Right lung (tissue), 10 donors: ENCODE measurements at places on chromosomes 1 and 21. TPM values are rescaled to one million over a fixed set of nuclear protein-coding genes. Genes with fewer than 3 reads are reported as not detected.

Gene IL19
- not detected for polyA plus RNA-seq

Gene HORMAD1
- polyA plus RNA-seq, result not detected

Gene PROX1
- 5.1 TPM for polyA plus RNA-seq

Gene TDRD10
- 3.1 TPM for polyA plus RNA-seq

Gene TMEM183A
- 71.9 TPM for polyA plus RNA-seq

Gene CLDN17
- polyA plus RNA-seq, result not detected

Gene SPRR2G
- not detected for polyA plus RNA-seq

Gene PTPRF
- polyA plus RNA-seq, result 245 TPM

Gene VCAM1
- polyA plus RNA-seq, result 77.3 TPM

Gene SMPDL3B
- 15.8 TPM for polyA plus RNA-seq

Gene OXCT2
- 0.10 TPM for polyA plus RNA-seq

Gene CNR2
- polyA plus RNA-seq, result 0.05 TPM

Gene DNM3
- polyA plus RNA-seq, result 5.2 TPM

Gene PTGFRN
- polyA plus RNA-seq, result 66.1 TPM

- DNase-seq, result no peak
These were observed 244.6 kb upstream of the MAP1LC3C start for GRCh38 chr1:242243472-242243871.

DNA sequence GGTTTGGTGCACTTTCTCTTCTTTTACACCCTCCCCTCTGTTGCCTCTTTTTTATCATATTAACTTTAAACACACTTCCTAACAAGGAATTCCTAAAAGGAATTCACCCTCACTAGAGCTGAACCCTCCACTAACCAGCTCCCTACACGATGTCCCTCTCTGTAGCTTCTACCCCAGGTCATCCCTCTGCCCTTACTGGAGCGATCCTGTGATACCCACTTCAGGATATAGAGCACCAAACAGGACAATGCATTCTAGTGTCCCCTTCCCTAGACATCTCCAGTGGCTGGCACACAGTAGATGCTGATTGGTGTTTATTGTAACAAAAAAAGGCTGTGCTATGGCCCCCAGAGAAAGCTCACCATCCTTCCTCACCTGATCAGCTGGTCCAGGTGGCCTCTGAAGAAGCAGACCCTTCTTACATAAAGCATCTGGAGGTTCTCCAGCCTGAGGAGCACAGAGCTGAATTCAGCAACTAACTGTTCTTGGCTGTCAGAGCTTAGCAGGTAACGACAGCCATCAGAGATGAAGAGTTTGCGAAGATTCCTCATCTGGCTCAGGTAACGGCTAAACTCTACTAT, 1.4 kb downstream of the PRAMEF18 start:
- DNase-seq, result no peak

GRCh38 chr1:210796421-210796820, 337.5 kb downstream of the KCNH1 start:
- no peak for DNase-seq

- no peak for DNase-seq
These were observed 34.1 kb upstream of the SCCPDH start for GRCh38 chr1:246690100-246690499.

- DNase-seq, result no peak
These were observed 386.4 kb downstream of the HHAT start for GRCh38 chr1:210715072-210715471.

GRCh38 chr21:43273016-43273707, 104.4 kb downstream of the CRYAA start:
- no peak for DNase-seq

GRCh38 chr1:67759692-67760029, 73.6 kb downstream of the GNG12 start:
- DNase-seq, result no peak

GRCh38 chr1:198829944-198830343, 191.1 kb downstream of the PTPRC start:
- DNase-seq, result no peak

- DNase-seq, result no peak
These were observed 96.8 kb downstream of the NR5A2 start for GRCh38 chr1:200124309-200124708.

DNA sequence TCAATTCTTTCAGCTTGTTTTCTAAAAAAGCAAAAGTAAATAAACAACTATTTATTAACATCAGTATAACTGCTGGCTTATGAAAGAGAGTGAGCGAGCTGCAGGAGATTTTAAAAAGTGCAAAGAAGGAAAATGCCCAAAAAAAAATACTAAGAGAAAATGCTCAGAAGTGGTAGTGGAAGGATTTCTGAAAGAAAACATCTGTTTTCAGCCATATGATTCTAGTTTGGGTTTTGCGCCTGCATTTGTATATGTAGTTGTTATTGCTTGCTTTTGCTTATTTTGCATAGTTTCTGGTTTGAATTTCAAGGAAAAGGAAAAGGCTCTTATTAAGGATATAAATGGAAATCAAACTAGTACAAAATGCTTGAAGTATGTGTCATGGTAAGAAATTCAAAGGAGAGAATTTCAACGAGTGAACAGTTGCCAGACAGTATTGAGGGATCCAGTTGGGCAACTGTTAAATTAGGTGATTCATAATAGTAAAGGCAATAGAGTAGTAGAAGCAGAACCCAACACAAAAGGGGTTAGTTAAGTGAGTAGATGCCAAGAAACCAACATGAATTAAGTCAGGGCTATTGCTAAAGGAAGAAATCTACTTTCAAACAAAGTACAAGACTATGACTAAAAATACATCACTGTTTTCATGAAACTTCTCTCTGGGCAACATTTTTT, 1.2 kb downstream of the GBP5 start:
- DNase-seq, result no peak

DNA sequence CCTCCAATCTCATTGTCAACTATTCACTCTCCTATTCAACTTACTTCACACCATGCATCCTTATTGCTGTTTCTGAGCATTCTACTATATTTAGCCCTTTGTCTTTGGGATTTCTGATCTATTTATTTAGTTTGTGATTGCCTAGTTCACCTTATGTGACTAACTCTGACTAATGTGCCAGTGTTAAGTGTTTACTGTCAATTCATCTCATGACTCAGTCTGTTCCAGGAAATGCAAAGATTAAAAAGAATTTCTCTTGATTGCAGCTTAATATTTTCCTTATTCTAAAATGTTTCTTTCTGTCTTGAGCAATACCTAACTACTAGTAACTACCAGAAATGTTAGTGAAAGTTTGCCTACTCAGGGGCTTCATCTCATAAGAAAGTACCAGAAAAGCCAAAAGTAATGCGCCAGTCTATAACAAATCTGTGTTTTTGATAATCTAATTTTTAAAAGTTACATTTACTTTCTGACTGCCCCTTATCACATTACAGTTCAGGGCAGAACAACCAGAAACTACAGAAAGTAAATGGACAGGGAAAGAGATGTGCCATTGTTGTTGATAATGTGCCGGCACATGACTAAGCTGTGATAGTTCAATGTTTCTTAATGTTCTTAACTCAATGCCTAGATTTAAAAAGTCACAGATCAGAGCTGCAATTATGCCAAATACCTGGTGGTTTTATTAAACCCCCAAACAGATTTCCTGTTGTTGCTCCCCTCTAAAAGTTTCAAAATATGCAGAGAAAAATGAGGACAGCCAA, 556.5 kb downstream of the PTBP2 start:
- DNase-seq, result no peak

DNA sequence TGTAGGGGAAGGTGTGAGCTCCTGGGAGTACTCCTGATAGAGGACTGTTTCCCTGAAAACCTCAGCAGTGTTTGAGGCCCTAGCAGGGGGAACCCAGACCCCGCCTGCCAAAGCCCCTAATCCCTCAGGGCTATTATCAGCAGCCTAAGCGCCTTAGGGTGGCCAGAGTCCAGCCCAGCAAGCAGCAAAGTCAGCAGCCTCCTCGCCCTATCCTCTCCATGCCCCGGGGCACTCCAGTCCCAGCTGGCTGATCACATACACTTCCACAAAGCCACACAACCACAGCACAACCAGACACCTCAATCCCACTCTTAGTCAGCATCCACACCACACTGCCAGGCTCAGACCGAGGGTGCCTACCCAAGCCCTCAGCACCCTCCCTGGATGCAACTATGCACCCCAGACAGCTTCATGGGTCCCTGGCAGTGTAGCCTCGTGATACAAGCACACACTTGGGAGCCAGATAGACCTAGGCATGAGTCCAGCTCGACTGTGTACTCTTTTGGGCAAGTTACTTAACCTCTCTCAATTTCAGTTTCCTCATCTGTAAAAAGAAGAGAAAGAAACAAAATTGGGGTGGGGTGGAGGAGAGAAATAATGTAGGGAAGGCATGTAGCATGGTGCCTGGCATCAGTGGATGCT, 7.1 kb downstream of the IGSF9 start:
- DNase-seq, result no peak

- DNase-seq, result peak; percentile 24
These were observed 997 bp downstream of the IFNAR2 start for GRCh38 chr21:33230545-33231324.
